ENCODE measurements at places on chromosomes 4 and X.

DNA sequence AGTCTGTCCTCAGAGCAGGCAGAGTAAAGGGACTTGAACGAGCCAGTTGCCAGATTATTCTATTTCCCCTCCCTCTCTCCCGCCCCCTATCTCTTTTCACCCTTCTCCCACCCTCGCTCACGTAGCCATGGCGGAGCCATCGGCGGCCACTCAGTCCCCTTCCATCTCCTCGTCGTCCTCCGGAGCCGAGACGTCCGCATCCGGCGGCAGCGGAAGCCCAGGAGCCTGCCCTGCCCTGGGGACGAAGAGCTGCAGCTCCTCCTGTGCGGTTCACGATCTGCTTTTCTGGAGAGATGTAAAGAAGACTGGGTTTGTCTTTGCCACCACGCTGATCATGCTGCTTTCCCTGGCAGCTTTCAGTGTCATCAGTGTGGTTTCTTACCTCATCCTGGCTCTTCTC lies 106.2 kb upstream of the SMAD1 start:
- no peak for DNase-seq

GRCh38 chrX:122219735-122220134 lies 964.3 kb upstream of the GRIA3 start:
- no peak for DNase-seq

DNA sequence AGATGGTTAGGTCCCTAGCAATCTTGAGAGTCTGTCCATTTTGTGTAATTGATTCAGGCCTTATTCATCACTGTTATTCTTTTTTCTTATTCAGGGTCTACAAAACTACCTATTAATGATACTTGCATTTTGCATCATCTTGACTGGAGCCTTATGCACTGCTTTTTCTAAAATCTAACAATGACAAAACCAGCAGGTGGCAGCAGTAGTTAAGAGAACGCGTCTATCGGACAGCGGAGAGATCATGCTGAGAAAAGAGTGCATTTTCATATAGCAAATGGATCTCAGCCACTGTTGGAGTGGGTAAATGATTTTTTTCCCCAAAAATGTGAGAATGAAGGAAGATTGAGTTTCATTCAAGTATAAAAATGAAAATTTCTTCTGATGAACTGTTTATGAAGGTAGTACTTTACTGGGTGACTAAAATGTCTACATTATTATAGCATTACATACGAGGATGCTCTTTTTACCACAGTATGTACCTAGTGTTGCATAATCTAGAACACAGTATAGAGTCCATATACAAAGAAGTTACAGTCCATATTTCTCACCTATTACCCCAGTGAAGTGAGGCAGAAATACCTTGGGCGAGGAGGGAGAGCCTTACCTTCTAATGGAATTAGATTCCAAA lies 43.2 kb downstream of the TMEM144 start:
- DNase-seq = no peak

GRCh38 chrX:30748342-30748960 lies 95.2 kb downstream of the GK start:
- no peak for DNase-seq

DNA sequence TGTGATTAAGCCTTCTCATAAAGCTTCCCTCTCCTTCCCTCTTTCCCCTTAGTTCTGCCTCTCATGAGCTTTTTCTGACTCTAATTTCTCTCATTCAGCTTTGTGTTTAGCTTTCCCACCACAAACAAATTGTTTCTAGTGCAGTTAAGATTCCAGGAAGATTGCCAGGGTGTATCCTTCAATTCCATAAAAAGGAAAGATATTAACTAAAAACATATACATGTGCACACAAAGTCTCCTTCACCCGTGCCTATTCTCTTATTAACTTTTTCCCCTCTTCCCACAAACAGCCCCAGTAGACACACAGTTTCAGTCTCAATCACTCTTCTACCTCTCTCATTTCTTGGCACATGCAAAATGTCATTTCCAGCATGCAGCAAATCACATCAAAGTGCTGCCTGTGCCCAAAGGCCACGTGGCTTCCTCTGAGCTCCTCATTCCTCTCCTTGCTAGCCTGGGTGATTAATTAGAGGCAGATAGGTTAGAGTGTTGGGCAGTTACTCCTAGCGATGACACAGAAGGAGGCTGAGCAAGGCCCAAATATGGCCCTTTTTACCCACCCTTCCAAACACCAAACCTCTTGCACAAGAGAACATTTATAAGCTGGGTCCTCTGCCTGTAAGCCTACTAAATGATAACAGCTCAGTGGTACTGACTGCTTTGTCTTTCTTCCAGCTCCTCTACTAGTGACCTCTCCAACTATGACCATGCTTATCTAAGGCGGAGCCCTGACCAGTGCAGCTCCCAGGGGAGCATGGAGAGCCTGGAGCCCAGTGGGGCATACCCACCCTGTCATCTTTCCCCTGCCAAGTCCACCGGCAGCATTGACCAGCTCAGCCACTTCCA lies 159.6 kb downstream of the SOWAHB start:
- no peak for DNase-seq

DNA sequence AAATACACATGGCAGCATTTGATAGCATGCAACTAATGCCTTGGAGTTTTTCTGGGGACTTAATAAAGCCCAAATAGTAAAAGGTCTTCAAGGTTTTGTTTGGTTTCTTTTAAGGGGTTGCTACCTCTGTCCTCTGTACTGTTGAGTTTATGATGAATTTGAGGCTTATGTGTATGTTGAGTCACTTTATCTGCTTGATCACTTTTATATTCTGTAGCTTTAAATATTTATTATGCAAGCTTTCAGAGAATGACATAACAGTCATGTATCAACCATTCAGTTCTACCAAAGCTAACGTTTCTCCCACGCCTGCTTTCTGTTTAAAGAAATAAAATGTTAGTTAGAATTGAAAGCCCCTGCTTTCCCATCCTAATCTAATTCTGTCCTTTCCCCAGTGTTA lies 122.2 kb downstream of the NHS start:
- no peak for DNase-seq

GRCh38 chrX:154464806-154465365 lies 6.8 kb downstream of the PLXNA3 start:
- DNase-seq = no peak

GRCh38 chrX:54540289-54540688 lies 10.3 kb downstream of the GNL3L start:
- DNase-seq = no peak

- no peak for DNase-seq
These were observed 58.5 kb downstream of the ACOX3 start for GRCh38 chr4:8381814-8382581.

DNA sequence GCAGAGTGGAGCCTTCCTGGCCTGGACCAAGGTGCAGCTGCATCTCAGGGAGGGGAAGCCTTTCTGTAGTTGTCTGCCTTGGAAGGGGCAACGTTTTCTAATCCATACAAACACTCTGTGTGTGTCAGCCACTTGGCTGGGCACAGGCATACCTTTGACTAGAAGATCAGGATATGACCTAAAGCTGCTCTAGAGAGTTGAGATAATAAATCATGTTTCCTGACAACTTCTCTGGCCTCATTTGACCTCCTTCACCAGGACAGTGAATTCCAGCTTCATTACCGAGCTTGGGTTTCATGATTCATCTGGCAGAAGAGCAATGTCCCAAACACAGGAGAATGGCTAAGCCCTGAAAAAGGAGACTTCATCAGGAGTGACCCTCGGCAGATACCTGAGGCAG lies 89.6 kb upstream of the KIT start:
- no peak for DNase-seq

- DNase-seq = no peak
These were observed 74.6 kb downstream of the MXRA5 start for GRCh38 chrX:3271834-3272186.

DNA sequence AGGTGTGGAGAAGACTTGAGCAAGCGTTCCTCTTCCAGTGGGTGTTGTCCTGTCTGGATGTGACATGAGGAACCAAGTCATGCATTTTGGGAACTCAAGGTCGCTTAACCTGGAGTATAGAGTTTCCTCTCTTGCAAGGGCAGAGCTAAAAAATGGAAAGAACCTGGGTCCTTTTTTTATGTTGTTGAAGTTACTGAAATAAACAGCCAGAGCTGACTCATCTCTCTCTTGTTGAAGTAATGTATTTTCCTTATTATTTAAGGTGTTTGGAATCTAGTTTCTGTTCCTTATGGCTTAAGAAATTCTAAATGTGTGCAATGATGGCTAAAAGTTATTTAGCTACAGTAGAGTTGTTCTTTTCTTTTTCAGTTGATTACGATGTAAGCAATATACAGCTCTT lies 314.5 kb downstream of the CAMK2D start:
- DNase-seq = no peak

DNA sequence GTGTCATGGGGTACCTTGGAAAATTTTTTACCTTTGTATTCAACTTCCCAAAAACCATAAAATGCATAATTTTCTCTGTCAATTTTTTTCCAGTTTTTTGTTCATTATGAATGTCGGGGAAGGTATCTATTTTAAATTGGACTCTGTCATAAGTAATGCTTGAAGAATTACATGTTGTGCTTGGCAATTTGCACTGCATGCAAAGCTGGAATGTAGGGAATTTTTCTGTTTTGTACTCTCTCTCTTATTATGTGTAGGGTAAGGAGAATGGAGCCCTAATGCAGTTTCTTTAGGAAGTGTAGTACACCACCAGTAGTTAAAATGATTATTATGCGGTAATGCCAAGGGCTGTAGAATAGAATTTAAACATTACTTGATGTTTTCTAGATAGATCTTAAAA lies 137.7 kb upstream of the LIMCH1 start:
- no peak for DNase-seq

- DNase-seq = peak; percentile 45
These were observed 9.4 kb downstream of the TMEM187 start for GRCh38 chrX:153981771-153982533.

DNA sequence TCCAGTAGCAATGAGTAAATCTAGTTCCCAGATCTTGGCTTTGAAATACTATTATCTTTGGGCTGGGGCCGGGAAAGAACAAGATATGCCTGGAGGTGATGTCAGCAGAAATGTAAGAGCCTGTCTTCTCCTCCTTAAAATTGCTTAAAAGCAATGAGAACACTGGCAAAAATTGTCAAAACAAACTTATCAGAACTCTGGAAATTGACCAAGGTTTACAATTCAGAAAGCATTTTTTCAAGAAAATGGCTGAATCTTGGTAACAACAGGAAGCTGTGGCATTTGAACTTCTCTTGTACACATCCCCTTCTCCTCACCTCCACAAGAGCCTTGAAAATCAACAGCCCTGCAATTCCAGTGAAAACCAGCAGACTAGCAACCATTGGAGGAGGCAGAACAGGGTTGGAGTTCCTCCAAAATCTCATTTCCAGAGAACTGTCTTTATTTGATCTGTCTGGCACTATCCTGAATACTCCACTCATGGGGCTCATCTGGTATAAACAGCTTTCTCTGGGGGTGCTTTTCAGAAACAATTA lies 13.5 kb downstream of the TIMP1 start:
- DNase-seq = no peak

DNA sequence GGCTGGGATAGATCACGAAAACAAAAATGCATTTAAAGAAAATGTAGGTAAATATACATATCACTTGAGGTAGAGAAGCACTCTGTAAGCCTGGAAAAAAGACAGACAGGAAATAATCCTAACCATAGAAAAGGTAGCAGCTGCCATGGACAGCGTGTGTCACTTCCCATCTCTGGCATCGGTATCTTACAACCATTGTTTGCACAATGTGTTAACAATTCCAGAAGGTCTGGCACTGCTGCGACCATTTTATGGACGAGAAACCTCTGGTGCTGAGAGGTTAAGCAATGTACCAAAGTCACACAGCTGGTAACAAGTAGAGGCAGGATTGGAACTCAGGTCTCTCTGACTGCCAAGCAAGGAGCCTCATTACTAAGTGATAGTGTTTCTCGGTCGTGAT lies 1.7 kb upstream of the MTNR1A start:
- no peak for DNase-seq

- DNase-seq = no peak
These were observed 26.5 kb upstream of the SPANXN4 start for GRCh38 chrX:142999199-142999701.

GRCh38 chr4:176622251-176622948 lies 170.3 kb downstream of the VEGFC start:
- no peak for DNase-seq

GRCh38 chr4:8702516-8703400 lies 110.2 kb downstream of the CPZ start:
- no peak for DNase-seq

GRCh38 chrX:112840382-112841113 lies at the start of gene AMOT:
Gene AMOT (minus strand): TSS chrX:112840831. CDS start chrX:112823126, 17,705 bp downstream.
- peak; percentile 42 for DNase-seq

GRCh38 chr4:1792832-1793495 lies at the start of gene FGFR3:
Gene FGFR3 (plus strand): TSS chr4:1793293. CDS start chr4:1793935, 642 bp downstream.
- peak; percentile 8 for DNase-seq

- no peak for DNase-seq
These were observed 558.0 kb downstream of the STPG2 start for GRCh38 chr4:97585274-97585673.

- DNase-seq = no peak
These were observed 106.7 kb upstream of the GRXCR1 start for GRCh38 chr4:42785817-42786216.

DNA sequence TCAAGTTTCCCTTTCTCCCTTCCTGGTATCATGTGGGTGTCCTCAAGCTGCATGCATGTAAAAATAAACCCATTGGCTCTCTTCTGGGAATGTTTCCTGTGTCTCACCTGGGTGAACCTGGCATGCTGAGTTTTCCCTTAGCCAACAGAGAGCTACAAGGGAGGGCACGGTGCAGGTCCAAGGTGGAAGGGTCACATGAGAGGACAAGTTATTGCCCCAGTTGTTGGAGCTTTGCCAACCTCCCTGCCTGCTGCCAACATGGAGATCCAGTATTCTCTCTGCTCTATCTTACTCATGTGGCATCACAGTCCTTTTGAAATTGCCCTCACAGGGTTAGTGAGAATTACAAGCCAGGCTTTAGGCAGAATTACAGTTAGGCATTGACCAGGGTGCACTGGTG lies 196.1 kb upstream of the GYPA start:
- DNase-seq = no peak

GRCh38 chrX:141982296-141982695 lies 78.6 kb downstream of the MAGEC1 start:
- DNase-seq = no peak

- DNase-seq = peak; percentile 4
These were observed 67.3 kb upstream of the VBP1 start for GRCh38 chrX:155148724-155149537.

DNA sequence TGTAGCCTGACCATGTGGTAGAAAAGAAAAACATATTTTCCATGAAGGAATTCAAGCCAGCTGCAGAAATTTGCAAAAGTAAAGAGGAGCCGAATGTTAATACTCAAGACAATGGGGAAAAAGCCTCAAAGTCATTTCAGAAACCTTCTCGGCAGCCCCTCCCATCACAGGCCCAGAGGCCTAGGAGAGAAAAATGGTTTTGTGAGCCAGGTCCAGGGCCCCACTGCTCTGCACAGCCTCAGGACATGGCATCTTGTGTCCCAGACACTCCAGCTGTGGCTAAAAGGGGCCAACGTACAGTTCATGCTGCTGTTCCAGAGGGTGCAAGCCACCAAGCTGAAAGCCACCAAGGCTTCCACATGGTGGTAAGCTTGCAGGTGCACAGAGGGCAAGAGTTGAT lies 50.9 kb upstream of the BBS12 start:
- DNase-seq = no peak
